ENCODE measurements at places on chromosomes 1 and 21.

DNA sequence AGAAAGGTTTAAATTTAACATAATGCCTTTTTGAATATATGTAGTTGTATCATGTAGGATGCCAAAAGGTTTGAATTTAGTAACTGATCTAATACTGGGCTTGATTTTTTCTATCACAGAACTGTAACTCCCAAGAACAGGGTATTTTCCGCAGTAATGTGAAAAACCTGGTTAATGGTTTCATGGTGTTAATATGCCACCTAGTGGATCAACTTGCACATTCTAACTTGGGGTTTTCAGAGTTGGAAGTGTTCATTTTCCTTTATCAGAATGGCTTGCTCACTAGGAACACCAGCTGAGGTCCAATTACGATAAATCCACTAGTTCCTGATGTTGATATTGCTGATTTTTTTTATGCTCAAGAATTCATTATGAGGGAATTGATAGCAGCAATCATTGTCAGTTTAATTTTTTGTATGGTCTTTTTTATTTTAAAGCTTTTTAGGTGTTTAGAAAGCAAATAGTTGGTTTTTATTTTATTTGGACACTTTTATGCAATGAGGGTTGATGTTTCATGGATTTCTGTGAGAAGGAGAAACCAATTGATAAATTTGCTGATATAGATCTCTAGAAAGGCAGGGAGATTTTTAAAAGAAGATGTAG is 157.2 kb downstream of the PLA2G4A start:
- no peak for DNase-seq

GRCh38 chr1:84366786-84367185 is 31.5 kb upstream of the DNASE2B start:
- DNase-seq: no peak

GRCh38 chr1:156101880-156102279 is 12.6 kb upstream of the LMNA start:
- DNase-seq: no peak

DNA sequence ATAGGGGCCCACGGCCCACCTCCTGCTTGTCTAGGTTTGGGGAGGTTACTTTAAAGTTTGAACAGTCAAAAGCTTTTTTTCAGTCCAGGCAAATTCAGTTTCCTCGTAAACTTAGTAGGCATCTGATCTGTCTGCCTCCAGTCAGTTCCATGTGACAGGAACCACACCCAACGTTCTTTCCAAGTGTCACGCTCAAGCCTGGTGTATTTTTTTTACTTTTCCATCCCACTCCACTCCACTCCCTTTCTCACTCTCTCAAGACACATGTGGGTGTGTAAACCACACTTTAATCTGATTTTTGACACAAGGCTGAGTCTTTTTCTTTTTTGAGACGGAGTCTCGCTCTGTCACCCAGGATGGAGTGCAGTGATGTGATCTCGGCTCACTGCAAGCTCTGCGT is 60.3 kb upstream of the GPR153 start:
- DNase-seq: no peak

- DNase-seq: no peak
These were observed 15.5 kb downstream of the CHI3L2 start for GRCh38 chr1:111242805-111243523.

- no peak for DNase-seq
These were observed 364 bp upstream of the BCAR3 start for GRCh38 chr1:93681989-93682412.

DNA sequence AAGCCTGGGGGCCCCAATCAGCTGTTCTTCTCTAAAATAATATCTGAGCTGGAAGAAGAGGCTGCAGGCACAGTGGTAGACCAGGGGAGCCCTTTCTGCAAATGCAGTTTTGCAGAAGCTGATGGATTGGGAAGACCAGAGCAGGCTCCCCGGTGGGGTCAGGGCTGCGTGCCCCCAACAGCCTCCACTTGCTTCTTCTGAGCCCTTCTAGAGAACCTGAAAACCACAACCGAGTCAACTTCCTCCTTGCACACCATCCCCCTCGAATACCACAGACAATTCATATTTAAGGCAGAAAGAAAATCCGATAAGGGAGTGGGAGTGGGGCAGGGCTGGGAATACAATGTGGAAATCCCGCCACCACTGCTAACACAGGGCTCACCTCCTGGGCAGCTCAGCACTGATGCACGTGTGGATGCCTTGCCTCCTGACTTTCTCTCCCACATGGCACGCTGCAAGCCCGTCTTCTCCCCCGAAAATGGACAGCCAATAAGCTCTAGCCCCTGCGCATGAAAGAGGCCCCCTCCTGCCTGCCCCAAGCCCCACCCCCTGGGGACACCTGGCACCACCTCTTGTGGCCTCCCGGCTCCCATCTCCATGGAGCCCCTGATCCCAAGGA is 25.4 kb upstream of the ALDH4A1 start:
- DNase-seq: peak; percentile 76

- no peak for DNase-seq
These were observed 1.6 kb upstream of the EVA1C start for GRCh38 chr21:32410916-32411315.

- no peak for DNase-seq
These were observed 2.4 kb upstream of the TAF1A start for GRCh38 chr1:222592171-222592570.

GRCh38 chr1:6260433-6260934 is 414 bp downstream of the GPR153 start:
- DNase-seq: no peak

- no peak for DNase-seq
These were observed 18.8 kb upstream of the CITED4 start for GRCh38 chr1:40880813-40881549.

GRCh38 chr1:185355947-185356346 is 38.9 kb upstream of the IVNS1ABP start:
- no peak for DNase-seq

GRCh38 chr1:17419626-17420328 is 19.7 kb downstream of the RCC2 start:
- DNase-seq: peak; percentile 70

- DNase-seq: peak; percentile 96
These were observed 16.3 kb downstream of the BATF3 start for GRCh38 chr1:212683357-212683722.

GRCh38 chr1:55626326-55626725 is 411.2 kb upstream of the USP24 start:
- DNase-seq: no peak

- DNase-seq: no peak
These were observed 2.4 kb upstream of the NFIA start for GRCh38 chr1:61079898-61080336.

DNA sequence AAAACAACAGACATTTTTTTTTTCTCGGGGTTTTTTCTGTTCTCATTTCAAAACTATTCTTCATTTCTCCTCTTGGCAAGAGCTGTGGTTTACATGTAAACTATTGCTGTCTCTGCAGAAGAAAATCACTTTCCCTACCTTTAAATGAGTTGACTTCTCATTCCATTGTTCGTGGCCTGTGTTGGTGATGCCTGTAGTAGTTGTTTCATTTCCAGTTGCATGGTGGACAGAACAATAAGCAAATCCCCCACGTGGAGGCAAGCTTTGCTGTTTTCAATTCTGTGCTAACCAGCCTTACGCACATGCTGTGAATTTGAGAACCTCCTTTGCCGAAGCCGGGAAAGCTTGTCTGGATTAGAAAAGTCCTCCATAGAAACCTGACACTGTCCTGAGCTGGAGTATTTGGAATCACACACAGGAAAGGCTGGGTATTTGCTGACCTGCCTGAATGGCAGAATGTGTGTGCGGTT is 26.2 kb upstream of the MAP3K7CL start:
- no peak for DNase-seq

GRCh38 chr1:230414102-230414501 is 12.0 kb downstream of the PGBD5 start:
- DNase-seq: no peak

DNA sequence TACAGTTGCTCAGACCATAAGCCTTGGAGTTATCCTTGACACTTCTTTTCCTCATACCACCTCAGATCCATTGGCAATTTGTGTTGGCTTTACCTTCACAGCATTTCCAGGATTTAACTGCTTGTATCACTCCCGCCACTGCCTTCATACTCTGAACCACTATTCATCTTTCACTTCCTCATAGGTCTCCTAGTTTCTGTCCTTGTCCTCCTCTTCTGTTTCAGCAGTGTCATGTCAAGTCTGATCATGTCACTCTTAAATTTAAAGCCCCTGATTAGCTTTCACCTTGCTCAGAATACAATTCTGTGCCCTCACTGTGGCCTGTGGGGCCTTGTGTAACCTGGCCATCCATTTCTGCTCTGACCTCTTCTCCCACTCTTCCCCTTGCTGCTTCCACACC is 34.7 kb upstream of the C1orf115 start:
- DNase-seq: no peak

GRCh38 chr1:183885142-183885735 is 80.3 kb downstream of the RGL1 start:
- DNase-seq: no peak

DNA sequence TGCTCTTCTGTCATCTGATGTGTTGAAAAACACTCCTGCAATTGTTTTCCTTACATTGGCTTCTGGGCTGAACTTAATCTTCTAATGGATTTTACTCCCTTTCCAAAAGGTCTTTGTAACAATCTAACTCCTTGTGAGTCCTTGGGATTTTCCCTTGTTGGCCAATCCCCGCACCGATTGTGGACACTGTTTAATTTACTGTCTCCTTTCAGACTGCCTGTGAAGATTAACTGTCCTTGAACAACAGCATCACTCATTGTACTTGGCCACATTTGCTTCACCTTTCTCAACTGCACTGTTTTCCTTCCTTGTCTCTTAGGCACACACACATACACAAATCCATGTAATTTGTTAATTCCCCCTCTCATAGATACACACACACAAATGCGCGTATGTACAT is 120.4 kb downstream of the SPATA46 start:
- DNase-seq: no peak

GRCh38 chr1:200096774-200097173 is 69.3 kb downstream of the NR5A2 start:
- DNase-seq: no peak

Data from activated CD8-positive, alpha-beta memory T cell treated with anti-CD3 and anti-CD28 coated beads, Interleukin-2, amount 10 ng/mL, durations not matched to agents 7 days and 5 days (primary cell).